Left ventricle myocardium inferior (tissue), 1 donor: ENCODE measurements at places on chromosomes 12 and 14. TPM values are rescaled to one million over a fixed set of nuclear protein-coding genes. Genes with fewer than 3 reads are reported as not detected.
A peak's percentile ranks its signal among the peaks of the same experiment; 100 is the strongest.

The SLC7A7 gene
- total RNA-seq = 4.6 TPM

The PIK3C2G gene
- not detected for total RNA-seq

The INHBC gene
- total RNA-seq = not detected

The CD163L1 gene
- total RNA-seq = 2.5 TPM

The CEBPE gene
- not detected for total RNA-seq

The POTEM gene
- not detected for total RNA-seq

The SLC25A47 gene
- not detected for total RNA-seq

The LPAR5 gene
- 7.0 TPM for total RNA-seq

The ANHX gene
- not detected for total RNA-seq

The IL23A gene
- total RNA-seq = not detected

DNA sequence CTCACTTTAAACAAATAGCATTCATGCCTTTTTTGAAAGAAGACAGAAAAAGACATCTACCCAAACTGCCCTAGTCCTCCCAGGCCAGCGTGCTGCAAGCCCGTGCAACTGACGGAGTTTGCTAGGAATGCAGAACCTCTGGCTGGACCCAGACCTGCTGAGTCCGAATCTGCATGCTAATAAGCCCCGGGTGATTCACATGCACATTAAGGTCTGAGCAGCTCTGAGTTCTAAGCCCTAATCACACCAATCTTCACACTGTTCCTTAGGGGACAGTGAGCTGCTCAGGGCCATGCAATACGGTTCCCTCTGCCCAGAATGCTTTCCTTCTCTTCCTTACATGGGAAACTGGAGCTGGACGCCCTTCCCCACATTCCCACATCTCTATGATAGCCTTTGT lies 25.2 kb downstream of the HAL start:
- no peak for DNase-seq

DNA sequence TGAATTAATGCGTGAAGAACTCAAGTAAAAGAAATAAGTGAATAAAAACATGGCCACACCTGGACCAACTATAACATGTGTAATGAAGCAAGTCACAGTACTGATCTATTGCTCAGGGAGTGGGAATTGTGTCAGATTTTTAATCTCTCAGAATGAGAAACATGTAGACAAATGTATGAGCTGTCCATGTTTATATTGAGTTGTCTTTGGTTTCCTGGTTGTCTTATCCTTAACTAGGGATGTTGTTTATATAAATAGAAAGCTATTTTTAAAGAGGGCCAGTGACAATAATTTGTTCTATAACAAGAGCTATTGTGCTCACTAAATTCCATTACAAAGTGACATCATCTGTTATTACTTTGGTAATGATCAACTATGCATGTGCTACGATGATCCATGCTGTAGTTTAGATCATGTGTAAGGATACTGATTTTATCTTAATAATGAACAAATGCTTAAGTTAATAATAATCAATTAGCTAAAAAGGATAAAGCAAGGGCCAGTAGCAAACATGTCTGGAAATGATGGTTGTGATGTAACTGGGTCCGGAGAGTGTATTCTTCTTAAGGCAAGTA lies 91.3 kb upstream of the RTL1 start:
- no peak for DNase-seq

- DNase-seq = no peak
Observed at GRCh38 chr12:88591343-88591742, 11.1 kb upstream of the KITLG start.

GRCh38 chr12:116603546-116604177 lies 44.5 kb downstream of the MAP1LC3B2 start:
- no peak for DNase-seq

DNA sequence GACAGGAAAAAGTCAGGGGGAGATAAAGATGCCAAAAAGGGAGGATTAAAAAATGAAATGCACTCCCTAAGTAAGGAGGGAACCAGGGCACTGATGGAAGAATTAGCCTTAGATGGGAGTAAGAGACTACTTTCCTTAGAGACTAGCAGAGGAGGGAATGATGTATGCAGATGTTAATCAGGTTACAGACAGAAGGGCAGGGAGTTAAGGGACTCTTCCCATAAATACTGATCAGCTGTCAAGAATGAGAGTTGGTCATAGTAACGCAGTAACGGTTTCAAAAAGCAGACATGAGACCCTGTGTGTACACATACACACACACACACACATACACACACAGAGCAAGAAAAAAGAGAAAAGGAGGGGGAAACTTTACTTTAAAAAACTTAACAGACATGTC lies 93.4 kb downstream of the PHLDA1 start:
- no peak for DNase-seq

DNA sequence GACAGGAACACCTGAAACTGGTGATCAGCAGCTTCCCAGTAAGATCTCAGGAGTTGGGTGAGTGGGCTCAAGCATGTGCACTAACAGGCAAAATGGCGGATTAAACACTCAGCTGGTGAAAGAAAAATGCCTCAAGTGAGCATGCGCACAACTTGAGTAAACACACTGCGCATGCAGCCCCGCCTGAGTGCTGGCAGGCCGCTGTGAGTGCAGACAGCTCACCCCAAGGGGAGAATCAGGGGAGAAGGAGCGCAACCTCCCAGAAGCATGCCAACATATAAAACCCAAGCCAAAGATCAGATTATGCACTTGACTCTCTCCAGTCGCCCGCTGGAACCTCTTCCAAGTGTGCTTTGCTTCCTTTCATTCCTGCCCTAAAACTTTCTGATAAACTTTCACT lies 125.8 kb downstream of the VRK1 start:
- no peak for DNase-seq

- DNase-seq = no peak
Observed at GRCh38 chr12:17954788-17955187, 135.2 kb downstream of the RERGL start.

DNA sequence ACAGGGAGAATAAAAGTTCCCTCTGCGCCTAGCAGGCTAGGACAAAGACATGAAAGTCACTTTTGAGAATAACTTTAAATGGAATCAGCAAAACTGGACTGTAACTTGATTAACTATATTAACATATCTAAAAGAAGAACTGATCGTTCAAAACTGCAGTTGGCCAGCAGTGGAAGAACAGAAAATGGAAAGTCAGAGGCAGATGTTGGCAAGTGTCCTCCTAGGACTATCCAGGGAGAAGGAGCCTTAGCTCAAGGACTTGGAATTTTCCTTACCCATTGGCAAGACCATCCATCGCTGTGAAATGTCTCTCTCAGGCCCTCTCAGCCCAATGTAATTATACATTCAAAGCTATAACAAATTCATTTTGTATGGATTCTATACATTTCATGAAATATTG lies 419.7 kb downstream of the ATP23 start:
- no peak for DNase-seq

GRCh38 chr12:117101953-117102799 lies 3.0 kb upstream of the TESC start:
- no peak for DNase-seq

DNA sequence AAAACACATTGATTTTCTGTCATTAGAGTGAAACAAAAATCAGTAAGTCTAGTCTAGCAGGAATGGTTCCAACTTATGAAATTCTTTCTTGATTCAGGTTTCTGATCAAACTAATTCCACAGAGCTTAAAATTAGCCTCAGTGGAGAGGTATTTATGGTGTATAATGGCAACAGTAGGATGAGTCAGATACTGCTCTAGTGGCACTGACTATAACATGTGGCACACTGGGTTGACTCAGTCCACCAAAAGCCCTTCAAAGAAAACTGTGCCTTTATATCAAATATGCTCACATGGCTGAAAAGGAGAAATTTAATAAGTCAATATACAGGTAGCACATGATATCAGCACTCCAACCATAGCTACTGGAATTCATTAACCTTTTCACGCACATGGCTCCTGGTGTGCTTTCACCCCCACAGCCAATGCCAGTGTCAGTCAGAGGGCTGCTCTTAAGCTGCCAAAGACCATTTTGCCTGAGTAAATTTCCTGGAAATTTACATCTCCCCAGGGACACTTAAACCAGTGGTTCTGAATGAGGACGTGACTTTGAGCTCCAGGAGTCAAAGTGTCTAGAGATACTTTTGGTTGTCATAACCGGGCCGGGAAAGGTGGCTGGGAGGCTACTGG lies 21.7 kb upstream of the CATSPERB start:
- DNase-seq = no peak

DNA sequence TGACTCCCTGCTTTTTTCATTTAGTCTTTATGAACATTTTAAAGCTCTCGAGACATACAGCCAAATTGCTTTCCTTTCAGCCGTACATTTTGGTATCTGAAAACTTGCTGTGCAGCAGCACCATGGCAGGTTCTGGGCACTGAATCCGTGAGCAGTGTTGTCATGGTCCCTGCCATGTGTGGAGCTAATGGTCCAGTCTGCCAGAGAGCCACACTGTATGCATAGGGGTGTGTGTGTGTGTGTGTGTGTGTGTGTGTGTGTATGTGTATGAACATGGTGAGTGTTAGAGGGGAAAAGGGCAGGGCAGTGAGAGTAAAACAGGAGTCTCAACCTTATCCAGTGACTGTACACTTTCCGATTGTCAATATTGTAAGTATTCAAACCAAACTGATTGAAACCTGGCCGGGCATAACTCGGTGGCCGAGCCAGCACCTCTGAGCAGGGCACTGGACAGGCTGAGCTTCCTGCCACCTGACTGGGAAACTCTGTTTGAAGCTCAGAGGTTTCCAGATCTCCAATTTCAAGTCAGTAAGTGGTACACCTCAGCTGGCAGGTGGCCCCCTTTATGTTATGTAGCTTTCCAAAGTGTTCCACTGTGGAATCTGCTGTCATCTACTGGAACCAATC lies 110.0 kb downstream of the ESR2 start:
- DNase-seq = no peak

DNA sequence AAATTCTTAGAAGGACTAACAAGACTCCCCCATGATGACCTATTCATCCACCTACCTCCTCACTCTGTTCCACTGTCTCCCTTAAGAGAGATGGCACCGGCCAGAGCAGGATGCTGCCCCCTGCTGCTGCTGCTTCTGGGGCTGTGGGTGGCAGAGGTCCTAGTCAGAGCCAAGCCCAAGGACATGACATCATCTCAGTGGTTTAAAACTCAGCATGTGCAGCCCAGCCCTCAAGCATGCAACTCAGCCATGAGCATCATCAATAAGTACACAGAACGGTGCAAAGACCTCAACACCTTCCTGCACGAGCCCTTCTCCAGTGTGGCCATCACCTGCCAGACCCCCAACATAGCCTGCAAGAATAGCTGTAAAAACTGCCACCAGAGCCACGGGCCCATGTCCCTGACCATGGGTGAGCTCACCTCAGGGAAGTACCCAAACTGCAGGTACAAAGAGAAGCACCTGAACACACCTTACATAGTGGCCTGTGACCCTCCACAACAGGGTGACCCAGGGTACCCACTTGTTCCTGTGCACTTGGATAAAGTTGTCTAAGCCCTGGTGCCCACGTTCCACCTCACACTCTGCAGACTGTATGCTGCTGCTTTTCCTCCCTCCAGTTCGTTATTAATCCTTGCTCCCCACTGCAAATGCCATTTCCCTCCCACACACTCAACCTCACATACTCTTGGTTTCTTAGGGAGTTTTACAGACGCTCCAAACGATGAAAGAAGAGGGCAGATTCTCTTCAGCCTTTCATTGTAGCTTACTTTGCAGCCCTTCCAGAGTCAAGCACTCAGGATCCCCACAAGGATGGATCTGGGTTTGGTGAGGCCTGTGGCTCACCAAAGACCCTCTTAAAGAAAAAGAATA lies at the start of gene RNASE8:
Gene RNASE8 (plus strand): TSS at position 20 of the 873 bp plus-strand sequence. CDS start 71 bp downstream, at position 91.
- no peak for DNase-seq

DNA sequence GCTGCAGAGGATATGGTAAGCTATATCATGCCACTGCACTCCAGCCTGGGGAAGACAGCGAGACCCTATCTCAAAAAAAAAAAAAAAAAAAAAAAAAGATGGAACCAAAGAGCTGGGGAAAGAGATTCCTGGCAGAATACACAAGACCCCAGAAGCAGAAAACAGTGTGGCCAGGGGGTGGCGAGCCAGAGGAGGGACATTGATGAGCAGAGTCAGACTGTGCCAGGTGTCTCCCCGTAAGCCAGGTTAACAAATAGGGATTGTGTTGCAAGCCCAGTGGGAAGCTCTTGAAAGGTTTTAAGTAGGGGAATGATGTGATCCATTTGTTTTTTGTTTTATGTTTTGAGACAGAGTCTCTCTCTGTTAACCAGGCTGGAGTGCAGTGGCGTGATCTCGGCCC lies 56.1 kb downstream of the FIGNL2 start:
- no peak for DNase-seq

- peak; percentile 25 for DNase-seq
Observed at GRCh38 chr12:69415471-69416275, 54.5 kb upstream of the FRS2 start.

GRCh38 chr12:89192429-89192828 lies 159.9 kb downstream of the DUSP6 start:
- DNase-seq = no peak
